ENCODE measurements at places on chromosomes 11 and 22.

- no peak for DNase-seq
Measured at GRCh38 chr11:72369743-72370142, 64.6 kb downstream of the CLPB start.

DNA sequence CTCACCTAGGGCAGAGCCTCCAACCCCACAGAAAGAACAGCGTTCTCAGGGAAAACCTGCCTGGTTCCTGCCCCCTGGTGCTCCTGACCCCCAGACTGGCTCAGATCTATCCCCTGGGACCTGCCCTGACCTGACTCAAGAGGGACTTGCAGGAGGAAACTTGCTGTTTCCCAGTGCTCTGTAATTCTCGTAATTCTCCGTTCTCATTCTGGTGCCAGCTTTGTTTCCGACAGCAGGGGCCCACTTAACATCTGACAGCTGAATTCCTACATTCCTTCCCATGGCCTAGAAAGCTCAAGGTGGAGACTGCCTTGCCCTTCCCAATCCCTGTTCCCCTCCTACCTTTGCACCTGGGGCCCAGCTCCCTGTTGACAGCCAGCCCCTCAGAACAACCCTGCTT, 12.5 kb upstream of the CSF2RB start:
- no peak for DNase-seq

GRCh38 chr11:12868315-12869073, 140.6 kb upstream of the RASSF10 start:
- peak; percentile 37 for DNase-seq

- no peak for DNase-seq
Measured at GRCh38 chr11:638631-639331, 1.7 kb downstream of the DRD4 start.

DNA sequence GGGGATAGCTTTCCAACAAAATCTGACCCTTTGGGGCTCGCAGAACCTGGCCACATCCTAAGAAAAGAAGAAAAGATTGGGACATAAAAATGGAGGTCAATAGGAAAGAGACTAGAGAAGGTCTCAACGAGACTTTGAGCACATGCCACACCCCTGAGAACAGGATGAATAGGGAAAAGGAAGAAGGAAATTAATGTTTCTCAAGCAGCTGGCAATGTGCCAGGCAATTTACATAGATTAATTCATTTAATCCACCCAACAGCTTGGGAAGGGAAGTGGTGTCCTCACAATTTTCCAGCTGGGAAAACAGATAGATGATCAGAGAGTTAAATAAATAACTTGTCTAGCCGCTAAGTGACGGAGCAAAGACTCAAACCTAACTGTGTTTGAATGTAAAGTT, 50.7 kb downstream of the PAMR1 start:
- DNase-seq = no peak

DNA sequence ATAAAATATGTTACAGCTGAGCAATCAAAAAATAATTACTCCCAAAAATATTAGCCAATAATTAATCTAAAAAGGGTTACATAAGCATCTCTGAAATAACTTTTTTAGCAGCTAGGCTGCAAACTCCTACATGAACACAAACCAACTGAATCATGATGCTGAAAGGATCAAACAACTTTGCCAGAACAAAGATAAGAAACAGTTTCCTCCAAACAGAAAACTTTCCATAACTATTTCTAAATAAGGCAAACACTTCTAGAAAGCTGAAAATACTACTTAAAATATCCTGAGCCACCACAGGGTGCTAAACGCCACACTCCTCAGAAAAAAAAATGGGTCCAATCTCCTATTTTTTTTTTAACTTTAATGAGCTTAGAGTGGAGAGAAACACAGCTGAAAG, 68.6 kb upstream of the ARHGAP32 start:
- DNase-seq = no peak

DNA sequence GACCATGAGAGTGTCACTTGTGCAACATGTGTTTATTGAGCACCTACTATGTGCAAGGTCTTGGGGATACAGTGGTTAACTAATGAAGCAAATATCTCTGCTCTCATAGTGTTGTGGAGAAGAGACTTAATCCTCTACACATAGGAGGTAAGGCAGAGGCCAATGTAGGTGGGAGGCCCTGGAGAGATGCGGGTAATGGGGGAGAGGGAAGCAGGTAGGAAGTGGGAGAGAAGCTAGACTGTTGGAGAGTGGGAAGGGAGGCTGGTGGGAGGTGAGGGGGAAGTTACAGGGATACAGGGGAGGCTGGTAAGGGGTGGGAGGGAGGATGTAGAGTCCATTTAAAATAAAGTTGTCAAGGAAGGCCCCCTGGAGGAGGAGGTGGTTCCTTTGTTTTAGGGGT, 240.0 kb downstream of the MIAT start:
- no peak for DNase-seq

GRCh38 chr11:73542175-73542574, 55.7 kb downstream of the FAM168A start:
- no peak for DNase-seq

GRCh38 chr11:86781546-86781945, 18.8 kb upstream of the PRSS23 start:
- peak; percentile 65 for DNase-seq

DNA sequence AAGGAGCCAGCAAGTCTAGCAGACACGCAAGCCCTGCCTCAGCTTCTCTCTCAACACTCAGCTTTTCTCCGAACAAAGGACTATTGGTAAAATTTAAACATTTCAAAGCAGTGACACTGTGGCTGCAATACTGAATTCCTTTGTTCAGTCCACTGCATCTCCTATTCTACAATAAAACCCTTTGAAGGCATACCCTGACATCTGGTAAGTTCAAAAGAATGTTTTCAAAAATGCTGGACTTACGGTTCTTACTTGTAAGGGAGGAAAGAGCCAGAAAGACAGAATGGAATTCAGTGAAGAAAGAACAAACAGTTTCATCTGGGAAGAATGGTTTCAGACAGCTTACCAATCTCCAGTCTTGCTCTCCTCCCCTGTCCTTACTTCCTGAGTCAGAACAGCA, 12.7 kb upstream of the OR8K1 start:
- DNase-seq = no peak

GRCh38 chr11:88292171-88292843, 45.2 kb downstream of the CTSC start:
- DNase-seq = no peak

- DNase-seq = no peak
Measured at GRCh38 chr11:38900211-38900610, 2302.2 kb upstream of the RAG2 start.

GRCh38 chr22:44497218-44497904, 672 bp downstream of the RTL6 start:
- DNase-seq = no peak

DNA sequence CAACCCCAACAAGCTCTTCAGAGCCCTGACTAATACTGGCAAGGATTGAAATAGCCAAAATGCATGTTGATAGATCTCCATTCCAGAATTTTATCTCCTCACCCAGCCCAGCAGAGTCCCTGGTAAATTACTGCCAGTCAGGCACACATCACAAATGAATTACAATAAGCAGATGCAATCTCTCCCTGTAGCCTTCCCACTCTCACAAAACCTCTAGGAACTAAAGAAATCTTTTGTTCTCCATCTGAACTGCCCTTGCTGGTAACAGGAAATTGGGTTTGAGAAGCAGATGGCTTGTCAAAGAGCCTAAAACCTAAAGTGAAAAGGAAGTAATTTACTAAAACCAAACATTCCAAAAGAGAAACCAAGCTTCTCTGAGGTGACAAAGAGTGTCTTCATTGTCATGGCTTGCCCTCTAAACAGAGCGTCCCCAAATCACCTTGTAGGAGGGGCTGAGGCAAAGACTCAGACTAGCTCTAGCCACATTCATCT, 59.5 kb downstream of the FAM168A start:
- DNase-seq = no peak

GRCh38 chr22:35505399-35506258, 35.0 kb upstream of the RASD2 start:
- no peak for DNase-seq

- DNase-seq = peak; percentile 92
Measured at GRCh38 chr22:19970479-19971275, 29.1 kb upstream of the TXNRD2 start.

DNA sequence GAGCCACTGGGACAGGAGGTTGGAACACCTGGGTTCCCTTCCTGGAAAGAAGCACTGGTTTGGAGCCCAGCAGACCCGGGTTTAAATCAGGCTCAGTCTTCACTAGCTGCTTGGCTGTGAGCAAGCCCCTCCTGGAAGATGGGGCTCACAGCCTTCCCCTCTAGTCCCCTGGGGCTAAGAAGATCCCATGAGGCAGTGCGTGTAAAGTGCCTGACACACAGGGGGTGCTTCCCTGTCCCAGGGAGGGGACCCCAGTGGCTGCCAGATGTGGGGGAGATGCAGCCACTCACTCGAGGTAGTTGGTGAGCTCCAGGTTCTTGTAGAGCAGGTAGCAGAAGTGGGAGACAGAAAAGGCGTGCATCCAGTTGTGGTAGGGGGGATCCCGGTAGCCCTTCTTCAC, 93.2 kb downstream of the PDE2A start:
- peak; percentile 63 for DNase-seq

DNA sequence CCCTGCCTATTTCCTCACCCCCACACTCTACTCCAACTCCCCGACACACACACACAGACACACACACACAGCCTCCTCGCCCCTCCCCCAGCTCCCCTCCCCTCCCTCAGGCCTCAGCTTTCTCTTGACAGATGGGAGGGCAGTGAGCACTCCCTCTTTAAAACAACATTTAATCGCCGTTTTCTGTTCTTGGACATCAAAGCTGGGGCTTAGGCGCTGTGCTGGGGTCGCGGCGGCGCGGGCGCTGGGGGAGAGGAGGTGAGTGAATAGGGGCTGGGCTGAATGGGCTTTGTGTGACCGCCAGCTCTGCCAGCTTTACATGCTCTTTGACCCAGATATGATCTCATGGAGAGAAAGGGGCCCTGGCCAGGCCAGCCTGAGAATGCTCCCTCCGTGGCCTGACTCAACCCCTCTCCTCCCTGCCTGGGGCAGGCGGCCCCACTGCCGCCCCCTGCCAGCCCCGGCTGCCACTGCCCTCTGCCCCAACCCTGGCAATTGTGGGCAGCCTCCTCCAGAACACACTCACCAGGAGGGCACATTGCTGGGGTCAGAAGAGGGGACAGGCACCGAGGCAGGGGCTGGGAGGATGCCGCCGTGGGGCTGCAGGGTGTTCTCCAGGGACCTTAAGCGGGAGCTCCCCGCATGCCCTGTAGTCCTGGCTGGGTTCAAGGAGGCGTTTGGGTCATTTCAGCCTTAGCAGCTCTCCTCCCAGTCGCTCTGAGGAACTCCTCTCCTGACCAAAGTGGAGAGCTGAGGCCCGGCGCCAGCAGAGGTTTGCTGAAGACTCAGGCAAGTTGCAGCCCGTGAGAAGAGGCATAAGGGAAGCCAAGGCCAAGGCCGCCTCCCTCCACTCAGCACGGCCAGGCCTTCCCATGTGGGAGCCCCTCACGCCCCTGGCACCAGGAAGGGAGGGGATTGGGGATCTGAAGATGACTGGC, 38.3 kb upstream of the NNMT start:
- no peak for DNase-seq

- no peak for DNase-seq
Measured at GRCh38 chr11:101126551-101127196, 2.9 kb downstream of the PGR start.
